T-helper 1 cell (primary cell): ENCODE measurements at places on chromosomes 1 and 21.

- no peak for DNase-seq
Measured at GRCh38 chr1:110916669-110917306, 43.8 kb downstream of the CD53 start.

DNA sequence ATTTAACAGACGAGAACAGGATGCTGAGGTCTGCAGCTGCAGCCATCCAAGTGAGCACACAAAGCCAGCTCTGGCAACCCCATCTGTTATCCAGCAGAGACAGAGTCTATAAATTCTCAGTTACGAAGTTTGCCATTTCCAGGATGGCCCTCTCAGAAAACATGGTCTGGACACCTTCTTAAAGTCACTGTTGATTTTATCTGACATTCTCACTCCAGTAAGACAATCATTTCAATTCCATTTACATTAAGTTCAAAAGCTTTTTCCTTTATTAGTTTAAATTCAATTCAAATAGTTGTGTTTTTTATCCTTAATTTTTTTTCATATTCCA, 125.5 kb downstream of the DMRTB1 start:
- DNase-seq = no peak

GRCh38 chr1:76176000-76176399, 101.5 kb downstream of the ST6GALNAC3 start:
- no peak for DNase-seq

- no peak for DNase-seq
Measured at GRCh38 chr1:4549930-4550329, 104.5 kb upstream of the AJAP1 start.

DNA sequence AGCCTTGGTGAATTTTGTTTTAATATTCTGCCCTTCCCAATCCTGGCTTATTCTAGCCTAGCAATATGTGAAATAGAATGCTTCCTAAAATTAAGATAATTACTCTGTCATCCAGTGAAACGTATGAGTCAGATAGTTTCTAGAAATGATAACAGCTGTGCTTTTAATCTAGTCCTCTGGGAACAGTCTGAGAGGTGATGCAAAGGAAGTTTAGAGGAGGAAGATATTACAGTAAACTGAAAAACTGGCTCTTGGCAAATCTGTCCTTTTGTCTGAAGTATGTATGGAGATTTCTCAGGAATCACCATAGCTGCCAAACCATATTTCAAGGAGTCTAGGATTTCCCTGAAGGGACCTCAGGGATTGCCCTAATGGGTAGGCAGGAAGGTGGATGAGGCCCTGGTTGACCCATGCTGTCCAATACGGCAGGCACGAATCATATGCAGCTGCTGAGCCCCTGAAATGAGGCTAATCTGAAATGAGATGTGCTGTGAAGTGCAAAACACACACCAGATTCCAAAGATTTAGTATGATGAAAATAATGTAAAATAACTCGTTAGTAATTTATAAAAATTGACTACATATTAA, 70.8 kb upstream of the LBR start:
- DNase-seq = no peak

GRCh38 chr1:116483481-116484309, 87.1 kb downstream of the CD58 start:
- no peak for DNase-seq
